ENCODE measurements at places on chromosomes 16 and 17.

DNA sequence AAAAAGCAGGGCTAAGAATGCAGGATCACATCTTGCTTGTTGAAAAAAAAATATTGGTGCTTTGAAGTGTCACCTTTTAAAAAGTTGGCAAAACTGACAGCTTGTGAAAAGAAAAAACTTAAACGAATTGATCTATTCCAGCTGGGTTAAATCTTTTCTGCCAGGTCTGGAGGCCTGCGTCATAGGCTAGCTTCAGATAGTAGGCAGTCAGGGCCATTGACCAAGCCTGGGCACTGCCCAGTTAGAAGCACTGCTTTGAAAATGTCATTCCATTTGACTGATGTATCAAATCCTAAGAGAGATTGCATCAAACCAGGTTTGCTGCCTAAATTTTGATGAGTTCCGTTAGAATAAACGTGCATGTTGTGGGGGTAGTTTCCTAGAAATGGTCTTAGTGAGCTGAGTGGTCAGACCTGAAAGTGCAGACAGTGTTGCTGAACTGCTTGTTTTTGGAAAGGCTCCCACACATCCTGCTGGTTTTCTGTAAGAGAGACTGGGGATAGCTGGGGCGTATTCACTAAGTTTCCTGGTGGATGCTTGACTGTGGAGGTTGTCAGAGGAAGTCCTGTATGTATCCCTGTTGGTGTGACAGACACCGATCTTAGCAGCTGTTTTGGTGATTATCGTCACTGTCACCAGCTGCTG is 38.8 kb downstream of the NUP88 start:
- no peak for DNase-seq

DNA sequence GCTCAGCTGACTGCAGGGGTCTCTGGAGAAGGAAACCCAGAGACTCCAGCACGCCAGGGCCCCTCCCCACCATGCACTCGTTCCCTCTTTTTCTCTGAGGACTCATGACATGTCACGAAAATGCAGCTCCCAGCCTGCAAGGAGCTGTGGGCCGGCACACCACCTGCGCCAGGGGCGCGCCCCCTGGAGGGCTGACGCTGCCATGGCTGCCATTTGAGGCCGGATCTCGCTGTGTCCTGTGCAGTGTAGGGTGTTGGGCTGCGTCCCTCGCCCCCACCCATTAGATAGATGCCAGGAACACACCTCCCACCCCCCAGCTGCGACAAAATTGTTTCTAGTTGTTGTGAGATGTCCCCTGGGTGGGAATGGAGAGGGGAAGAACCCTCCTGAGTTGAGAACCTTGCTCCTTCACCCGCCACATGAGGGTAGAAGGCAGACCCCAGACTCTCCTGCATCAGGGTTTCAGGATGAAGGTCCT is 8.2 kb downstream of the SYNGR2 start:
- no peak for DNase-seq

DNA sequence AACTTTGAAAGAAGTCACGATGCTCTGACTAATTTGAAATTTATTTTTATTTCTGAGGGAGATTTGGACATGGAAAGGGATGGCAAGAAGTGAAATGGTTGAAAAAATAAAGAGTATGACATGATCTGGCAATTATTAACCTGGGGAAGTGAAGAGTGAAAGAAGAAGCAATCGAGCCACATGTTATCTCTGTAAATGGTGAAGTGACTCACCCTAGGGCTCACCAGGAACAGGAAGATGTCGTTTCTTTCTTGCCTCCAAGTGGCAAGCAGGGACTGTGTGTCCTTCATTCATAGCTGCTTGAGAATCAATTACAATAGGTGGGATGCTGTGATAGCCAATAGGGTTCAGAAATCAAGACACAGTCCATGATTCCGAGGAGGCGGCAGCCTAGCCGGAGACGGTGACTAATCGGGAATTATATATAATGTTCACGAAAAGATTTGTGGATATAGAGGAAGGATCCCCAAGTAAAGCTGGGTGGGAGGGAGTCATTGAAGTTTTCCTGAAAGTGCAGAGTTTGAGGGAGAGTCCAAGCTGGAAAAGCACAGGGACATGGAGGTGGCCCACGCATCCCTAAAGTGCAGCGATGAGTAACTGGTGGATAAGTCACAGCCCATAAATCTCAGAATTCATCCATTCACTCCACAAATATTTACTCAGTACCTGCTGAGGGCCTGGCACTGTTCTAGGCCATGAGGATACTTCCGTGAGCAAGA is 18.2 kb upstream of the KRT20 start:
- no peak for DNase-seq

DNA sequence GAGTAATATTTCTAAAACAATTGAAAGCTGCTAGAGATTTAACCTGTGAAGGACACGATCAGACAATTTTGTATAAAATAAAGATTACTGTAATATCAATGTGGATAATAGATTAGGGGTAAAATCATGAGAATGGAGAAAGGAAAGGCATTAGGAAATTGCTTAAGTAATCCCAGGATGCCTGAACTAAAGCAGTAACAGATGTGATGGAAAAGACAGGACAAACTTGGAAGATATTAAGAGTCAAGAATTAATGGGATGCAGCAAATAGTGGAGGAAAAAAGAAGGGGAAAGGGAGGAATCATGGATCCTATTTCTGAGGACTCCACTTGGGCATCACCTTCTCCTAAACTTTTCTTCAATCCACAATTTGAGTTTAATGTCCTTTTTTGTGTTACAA is 437.1 kb upstream of the PMFBP1 start:
- DNase-seq, result no peak

- no peak for DNase-seq
Measured at GRCh38 chr17:57396511-57396921, 140.2 kb downstream of the MSI2 start.

GRCh38 chr17:4175921-4176807 is 33.2 kb downstream of the CYB5D2 start:
- no peak for DNase-seq

- no peak for DNase-seq
Measured at GRCh38 chr17:73754886-73755400, 110.7 kb upstream of the SDK2 start.

DNA sequence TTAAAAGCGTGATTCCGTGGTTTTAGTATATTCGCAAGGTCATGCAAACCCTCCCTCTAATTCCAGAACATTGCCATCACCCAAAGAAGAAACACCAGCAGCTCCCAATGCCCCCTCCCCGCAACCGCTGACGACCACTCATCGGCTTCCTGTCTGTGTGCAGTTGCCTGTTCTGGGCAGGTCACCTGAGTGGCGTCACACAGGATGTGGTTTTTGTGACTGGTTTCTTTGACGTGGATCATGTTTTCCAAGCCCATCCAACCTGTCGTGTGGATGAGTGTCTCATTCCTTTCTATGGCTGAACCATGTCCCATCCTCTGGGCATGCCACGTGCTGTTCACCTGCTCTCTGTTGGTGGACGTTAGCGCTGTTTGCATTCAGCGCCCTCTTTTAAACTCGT is 8.2 kb upstream of the ATP2C2 start:
- DNase-seq, result no peak

GRCh38 chr17:8441690-8442089 is 6.0 kb downstream of the NDEL1 start:
- DNase-seq, result no peak

- DNase-seq, result no peak
Measured at GRCh38 chr16:89697161-89697615, 4.3 kb downstream of the SPATA2L start.

- peak; percentile 45 for DNase-seq
Measured at GRCh38 chr17:17300624-17301568, 2.3 kb upstream of the NT5M start.

GRCh38 chr17:82402865-82403264 is 15.3 kb upstream of the HEXD start:
- no peak for DNase-seq

DNA sequence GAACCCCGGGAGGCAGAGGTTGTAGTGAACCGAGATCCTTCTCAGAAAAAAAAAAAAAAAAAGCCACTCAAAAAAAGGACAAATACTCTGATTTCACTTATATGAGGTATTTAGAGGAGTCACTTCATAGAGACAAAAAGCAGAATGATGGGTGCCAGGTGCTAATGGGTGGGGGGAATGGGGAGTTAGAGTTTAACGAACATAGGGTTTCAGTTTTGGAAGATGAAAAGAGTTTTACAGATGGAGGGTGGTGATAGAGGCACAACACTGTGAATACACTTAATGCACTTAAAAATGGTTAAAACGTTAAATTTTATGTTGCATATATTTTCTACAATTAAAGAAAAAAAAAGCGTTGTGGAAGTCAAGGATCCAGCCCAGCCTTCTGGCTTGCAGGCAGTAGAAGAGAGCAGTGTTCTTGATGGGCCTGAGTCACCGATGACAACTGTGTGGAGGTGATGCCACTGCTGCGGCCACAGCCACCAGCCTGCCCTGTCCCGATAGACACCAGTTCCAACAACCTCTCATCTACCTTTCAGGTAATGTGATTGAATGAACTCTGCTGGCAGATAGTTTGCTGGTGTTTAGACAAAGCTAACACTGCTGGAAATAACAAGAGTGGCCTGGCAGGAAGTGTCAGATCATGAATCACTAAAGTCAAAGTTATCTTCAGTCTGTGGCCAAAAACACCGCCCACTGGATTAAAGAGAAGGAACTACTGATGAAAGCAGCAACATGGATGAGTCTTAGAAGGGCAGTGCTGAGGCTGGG is 49.9 kb upstream of the COX10 start:
- DNase-seq, result peak; percentile 25

GRCh38 chr16:2092256-2092620 is 43.5 kb downstream of the PKD1 start:
- DNase-seq, result no peak

GRCh38 chr16:70750893-70751467 is 50.0 kb downstream of the VAC14 start:
- DNase-seq, result peak; percentile 88

DNA sequence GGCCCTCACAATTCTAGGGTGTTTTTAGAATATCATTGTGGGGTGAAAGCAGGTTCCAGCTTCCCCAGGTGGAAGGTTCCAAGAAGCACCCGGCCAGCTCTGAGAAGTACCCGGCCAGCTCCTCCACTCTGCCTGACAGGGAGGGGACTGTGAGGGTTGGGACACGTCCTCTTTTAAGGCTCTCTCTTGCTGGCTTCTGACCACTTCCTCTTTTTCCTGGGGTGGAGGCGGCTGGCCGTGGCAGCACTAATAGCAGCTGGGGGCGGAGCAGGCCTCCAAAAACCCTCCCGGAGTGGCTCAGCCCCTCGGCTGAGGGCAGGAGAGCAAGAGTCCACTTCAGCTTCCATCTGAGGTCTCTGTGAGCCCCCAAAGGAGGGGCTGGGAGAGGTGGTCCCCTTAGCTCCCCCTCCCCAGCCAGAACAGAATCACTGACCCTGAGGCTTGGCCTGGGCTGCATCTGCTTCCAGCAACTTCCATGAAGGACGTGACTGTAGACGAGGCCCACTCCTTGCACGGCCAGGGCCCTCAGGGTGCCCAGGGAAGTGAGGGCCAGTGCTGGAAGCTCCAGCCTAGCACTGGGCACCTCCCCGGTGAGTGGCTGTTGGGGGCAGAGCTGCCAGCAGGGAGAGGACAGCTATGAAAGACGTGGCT is 26.7 kb upstream of the PLCG2 start:
- DNase-seq, result no peak

DNA sequence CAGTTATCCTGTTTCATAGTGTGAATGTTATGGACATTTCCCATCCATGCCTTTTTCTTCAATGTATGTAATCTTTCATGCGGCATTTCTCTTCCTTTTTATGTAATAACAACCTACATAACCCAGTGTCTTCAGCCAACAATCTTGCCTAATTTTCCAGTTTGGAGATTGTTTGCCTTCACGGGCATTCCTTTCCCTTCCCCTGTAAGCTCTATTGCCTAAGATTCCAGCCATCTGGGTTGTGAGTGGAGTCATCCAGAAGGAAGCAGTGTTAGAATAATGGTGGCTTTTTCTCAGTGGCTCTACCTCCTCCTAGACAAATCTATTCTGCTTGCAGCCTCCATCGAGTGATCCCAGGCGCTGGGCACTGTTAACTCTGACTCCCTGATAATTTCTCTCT is 22.3 kb downstream of the SYCE1L start:
- no peak for DNase-seq

GRCh38 chr16:72049110-72049509 is 5.2 kb upstream of the HP start:
- no peak for DNase-seq

- no peak for DNase-seq
Measured at GRCh38 chr17:39643271-39643670, 6.3 kb downstream of the STARD3 start.

- peak; percentile 50 for DNase-seq
Measured at GRCh38 chr16:56776562-56776961, 46.6 kb downstream of the NUP93 start.

All from dermis microvascular lymphatic vessel endothelial cell (primary cell).